A549 (cell line): ENCODE measurements at places on chromosomes 16 and 17. TPM values are rescaled to one million over a fixed set of nuclear protein-coding genes. Genes with fewer than 3 reads are reported as not detected.

GRCh38 chr17:39209317-39210092 is 9.4 kb downstream of the RPL19 start:
- no peak for DNase-seq

GRCh38 chr16:1030473-1030901 is 42.1 kb upstream of the SSTR5 start:
- DNase-seq, result no peak

Gene ADAD2
- polyA plus RNA-seq, result not detected in 3 replicates

Gene SPATA20
- 96.1 to 123 TPM (median 110 TPM) in 3 replicates for polyA plus RNA-seq

Gene ATF7IP2
- 12.0 to 13.0 TPM (median 12.3 TPM) in 3 replicates for polyA plus RNA-seq

DNA sequence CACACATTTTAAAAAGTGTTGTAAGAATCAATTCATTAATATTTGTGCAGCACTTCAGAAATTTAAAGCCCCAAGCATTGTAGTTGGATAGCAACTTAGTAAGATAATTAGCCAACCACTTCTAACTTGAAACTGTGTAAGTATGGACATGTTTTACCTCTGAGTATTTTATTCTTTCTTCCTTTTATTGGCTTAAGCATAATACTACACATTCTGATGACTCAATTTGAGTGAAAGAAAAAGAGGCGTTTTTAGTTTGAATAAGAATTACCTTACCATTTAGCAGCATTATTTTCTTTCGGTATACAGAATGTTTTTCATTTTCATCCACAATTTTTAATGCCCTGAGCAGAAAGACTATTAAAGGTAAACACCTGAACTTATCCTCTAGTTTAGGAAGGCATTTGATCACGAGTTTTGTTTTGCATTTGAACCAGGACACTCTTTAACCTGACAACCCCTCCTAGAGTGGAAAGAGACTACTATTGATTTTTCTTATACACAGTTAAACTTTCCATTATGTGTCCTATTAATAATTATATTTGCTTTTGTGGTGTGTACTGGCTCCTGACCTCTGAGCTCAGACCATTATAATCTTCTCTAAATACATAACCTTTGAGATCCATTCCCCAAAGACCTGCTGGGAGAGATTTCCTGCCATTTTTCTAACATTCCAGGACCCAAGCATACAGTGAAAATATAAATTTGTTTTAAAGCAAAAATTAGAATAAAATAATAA is 9.2 kb downstream of the NACA2 start:
- DNase-seq, result no peak

DNA sequence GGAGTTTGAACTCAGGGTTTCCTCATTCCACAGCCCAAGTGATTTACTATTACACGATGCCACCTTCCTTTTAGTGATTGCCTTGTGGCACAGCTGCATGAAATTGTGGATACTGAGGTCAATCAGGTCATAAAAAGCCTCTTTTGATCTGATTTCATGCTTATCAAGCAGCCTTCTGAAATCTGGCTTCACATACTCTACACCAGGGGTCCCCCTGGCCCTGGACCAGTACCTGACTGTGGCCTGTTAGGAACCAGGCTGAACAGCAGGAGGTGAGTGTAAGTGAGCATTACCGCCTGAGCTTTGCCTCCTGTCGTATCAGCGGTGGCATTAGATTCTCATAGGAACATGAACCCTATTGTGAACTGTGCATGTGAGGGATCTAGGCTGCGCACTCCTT is 13.8 kb downstream of the SLFN5 start:
- no peak for DNase-seq

Gene ZC3H18
- 46.5 to 48.2 TPM (median 47.9 TPM) in 3 replicates for polyA plus RNA-seq
